Chondrocyte (in vitro differentiated cells): ENCODE measurements at places on chromosomes 16 and 17. TPM values are rescaled to one million over a fixed set of nuclear protein-coding genes. Genes with fewer than 3 reads are reported as not detected.

DNA sequence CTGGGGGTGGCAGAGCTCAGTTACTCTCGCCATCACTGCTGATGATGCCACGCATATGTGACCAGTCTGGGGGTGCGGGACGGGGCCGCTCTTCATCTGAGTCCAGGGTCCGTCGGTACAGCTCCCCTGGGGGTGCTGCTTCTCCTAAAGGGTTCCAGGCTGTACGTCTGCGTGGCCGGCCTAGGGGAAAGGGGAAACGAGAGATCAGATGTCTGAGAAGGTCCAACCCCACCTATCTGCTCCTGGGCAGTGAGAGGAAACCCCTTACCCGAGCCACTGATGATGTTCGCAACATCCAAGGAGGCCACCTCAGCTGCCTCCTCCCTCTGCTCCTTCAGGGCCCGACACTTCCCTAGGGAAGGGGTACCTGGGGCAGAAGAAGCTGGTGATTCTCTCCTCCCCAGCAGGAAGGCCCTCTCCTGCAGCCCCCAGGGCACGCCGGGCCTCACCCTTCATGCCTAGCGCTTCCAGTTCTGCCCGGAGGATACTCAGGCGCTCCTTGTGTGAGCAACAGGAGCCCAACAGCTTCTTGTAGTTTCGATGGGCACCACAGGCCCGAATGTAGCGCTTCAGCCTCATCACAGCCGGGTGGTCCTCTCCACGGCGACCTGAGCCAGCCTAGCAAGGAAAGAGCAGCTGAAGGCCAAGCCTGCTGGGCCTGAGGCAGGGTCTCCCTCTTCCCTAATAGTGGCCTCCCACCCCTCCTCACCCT, 2.1 kb downstream of the HIRIP3 start:
- H3K27me3 ChIP-seq = no peaks in the 10 kb centered on the region
- H3K36me3 ChIP-seq = peaks cover 17% of the 10 kb centered on the region
- H3K27ac ChIP-seq = no peak overlapping the region
- H3K4me1 ChIP-seq = peaks cover 24% of the 10 kb centered on the region
- no peak for DNase-seq

DNA sequence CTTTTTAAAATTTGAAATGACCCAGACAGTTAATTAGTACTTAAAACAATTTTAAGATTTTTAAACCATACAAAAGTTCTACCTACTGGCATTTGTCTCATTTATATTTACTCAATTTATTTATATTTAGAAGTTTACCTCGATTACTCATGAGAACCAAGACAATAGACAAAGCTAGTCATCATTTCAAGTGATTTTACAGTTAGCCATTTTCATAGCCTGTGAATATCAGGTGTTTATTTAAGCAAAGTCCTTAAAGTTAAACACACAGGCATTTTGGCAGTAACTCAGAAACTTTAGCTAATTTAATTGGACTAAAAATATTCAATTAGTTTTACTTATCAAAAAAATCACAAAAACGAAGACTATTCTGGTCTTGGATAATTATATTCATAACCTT, 101.6 kb upstream of the KIF2B start:
- no peak overlapping the region for H3K4me3 ChIP-seq
- no peaks in the 10 kb centered on the region for H3K27me3 ChIP-seq
- no peak overlapping the region for H3K27ac ChIP-seq
- no peak for DNase-seq

- no peak overlapping the region for H3K4me3 ChIP-seq
- peaks cover 7% of the 10 kb centered on the region for H3K4me1 ChIP-seq
- H3K27ac ChIP-seq = no peak overlapping the region
- peaks cover 3% of the 10 kb centered on the region for H3K36me3 ChIP-seq
- H3K27me3 ChIP-seq = peaks cover 29% of the 10 kb centered on the region
These were observed 13.2 kb downstream of the NGFR start for GRCh38 chr17:49508061-49508865.

DNA sequence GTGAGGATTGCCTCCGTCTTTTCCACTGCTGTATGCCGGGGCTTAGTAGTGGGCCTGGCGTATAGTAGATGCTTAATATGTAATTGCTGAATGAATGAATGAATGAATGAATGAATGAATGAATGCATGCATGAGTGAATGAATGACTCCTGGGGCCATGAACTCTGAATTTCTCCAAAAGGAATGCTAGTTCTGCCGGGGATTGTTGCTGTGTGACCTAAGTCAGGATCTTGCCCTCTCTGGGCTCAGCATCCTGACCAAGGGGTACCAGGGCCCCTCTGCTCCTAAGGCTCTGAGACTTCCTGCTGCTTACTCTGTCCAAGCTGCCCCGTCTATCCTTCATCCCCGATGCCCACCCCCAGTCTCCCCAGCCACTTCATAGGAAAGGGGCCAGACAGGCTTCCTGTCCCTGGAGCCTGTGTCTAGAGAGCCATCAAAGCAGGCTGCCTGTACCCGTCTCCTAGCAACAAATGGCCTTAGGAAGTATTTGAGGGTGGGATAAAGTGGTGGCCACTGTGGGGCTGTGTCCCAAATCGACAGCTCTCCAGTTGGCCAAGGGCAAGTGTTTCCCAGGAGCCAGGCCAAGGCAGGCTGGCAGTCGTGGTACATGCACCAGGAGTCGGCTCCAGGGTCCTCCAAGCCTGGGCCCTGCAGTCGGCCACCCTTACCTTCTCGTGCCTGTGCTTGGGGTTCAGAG, 11.6 kb upstream of the MPRIP start:
- H3K4me3 ChIP-seq = no peak overlapping the region
- peaks cover 83% of the 10 kb centered on the region for H3K4me1 ChIP-seq
- H3K36me3 ChIP-seq = no peaks in the 10 kb centered on the region
- no peak overlapping the region for H3K27ac ChIP-seq

DNA sequence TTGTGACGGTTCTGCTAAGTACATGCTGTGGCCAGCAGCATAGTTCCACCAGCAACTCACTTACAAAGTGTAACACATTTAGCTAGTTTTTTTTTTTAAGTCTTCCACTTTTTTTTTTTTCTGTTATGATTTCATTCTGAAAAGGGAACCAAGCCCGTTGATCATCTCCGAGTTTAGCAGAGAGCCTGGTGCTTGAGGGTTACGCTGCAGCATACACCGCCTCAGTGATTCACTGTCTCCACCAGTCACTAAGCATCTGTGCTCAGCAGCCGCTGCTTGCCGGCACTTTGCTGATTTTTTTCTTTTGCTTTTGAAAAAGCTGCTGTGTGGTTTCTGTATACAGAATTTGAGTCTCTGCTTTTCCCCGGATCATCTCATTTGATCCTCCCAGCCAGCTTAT, 194.5 kb upstream of the CDH13 start:
- no peak overlapping the region for H3K4me3 ChIP-seq
- H3K27me3 ChIP-seq = peaks cover 34% of the 10 kb centered on the region
- H3K36me3 ChIP-seq = no peaks in the 10 kb centered on the region
- no peak overlapping the region for H3K27ac ChIP-seq
- H3K4me1 ChIP-seq = no peaks in the 10 kb centered on the region
- no peak for DNase-seq

DNA sequence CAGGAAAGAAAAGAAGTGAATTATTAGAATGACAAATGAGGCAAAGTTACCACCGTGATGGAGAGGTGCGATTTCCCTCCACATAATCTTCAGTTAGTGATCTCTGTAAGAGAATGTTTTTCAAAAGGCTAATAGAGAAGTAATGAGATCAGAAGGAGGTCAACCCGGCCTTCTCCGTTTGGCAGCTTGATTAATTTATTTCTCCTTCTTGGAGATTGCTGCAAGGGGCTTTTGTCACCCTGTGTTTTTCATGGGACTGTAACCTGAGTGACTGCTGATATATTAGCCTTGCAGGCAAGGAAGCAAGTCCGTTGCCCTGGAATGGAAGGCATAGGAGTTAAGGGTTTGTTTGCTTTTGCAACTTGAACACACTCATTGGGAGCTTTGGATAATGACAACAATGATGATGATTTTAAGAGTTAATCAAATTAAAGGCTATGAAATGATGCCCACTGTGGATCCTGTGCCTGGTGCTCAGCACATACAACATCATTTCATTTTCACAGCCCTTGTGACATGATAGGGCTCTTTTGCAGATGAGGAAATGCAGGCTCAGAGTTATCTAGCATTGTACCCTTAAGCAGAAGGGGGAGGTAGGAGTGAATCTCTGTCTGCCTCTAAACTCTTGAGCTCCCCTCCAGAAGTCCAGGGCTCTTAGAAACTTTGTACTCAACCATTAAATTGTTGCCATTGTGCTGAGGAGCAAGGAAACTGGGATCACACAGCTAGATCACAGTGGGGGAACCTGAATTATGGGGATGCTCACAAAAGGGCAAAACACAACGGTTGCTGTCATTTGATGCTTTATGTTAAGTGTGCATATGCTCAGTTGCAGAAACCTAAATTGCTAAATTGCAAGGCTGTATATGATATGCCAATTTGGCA, 226.3 kb downstream of the WWOX start:
- no peaks in the 10 kb centered on the region for H3K27me3 ChIP-seq
- H3K4me3 ChIP-seq = no peak overlapping the region
- peaks cover 7% of the 10 kb centered on the region for H3K4me1 ChIP-seq
- no peak overlapping the region for H3K27ac ChIP-seq
- DNase-seq = no peak

DNA sequence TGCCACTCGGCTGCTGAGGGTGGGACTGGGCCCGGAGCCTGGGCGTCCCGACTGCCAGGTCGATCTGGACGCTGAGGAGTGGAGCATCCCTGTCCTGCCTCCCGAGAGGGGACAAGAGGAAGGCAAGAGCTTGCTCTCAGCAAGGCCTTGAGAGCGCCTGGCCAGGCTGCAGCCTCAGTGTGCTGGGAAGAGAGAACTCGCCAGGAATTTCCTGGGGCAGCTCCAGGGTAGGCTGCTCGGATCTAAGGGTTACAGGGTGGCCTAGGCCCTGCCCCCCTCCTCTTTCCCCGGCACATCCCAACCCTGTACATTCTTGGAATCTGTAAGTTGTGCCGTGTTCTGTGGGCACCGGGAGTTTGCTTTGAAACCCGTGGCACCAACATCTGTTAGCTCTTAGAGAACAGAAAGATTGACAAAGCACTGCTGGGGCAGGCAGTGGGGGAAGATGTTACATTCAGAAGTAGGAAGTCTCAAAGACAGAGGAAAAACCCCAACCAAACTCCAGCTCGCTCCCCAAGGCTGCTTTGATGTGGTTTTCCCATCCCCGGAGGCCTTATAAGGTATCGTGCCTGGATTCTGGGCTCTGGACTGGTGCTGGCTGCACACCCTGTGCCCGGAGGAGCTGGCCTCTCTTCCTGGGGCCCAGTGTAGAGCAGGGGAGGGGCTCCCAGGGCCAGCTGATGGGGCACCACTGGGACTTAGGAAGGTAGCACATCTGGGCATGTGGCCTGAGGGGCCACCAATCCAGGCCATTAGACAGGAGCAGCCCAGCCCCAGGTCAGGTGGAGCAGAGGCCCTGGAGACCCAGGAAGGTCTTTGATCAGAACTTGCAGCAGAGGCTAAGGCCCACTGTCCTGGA, 55.2 kb downstream of the NKD1 start:
- DNase-seq = no peak
- peak overlapping the region; percentile 87 for H3K27ac ChIP-seq
- no peaks in the 10 kb centered on the region for H3K27me3 ChIP-seq

DNA sequence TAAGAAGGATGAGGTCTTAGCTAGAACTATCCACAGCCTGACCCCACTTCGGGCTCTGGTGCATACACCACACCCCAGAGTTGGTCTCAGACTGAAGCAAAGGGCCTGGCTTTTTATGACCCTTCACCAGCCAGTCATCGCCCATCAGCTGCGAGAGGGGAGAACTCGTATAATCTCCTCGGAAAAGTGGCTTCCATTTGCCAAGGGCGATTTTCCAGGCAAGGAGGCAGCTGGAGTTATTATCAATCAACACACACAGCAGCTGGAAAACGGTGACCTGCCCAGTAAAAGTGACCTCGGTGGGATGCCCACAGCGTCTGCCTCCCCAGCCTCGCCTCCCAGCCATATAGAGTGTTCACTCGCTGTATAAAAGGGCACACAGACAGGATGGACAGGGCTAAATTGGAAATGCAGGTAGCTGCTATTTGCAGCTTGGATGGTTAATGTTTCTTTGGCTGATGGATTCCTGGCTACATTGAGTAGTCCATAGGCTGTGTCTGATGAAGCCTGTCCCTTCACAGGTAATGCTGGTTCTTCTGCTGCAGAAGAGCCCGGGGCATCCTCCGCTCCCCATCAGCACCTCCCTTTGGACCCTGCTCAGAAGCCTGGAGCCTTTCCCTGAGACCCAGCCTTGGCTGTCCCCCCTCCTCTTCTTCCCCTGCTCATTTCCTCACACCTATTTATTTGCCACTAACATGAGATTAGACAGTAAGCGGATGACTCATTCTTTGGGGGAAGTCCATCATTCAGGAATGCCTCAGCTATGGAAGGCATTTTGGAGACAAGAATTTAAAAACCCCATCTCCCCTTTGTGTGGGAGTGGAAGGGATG, 45.7 kb downstream of the TMEM186 start:
- peak; percentile 35 for DNase-seq
- peak overlapping the region; percentile 61 for H3K27ac ChIP-seq

GRCh38 chr17:69142175-69142802, 594 bp upstream of the ABCA6 start:
- no peak for DNase-seq
- no peak overlapping the region for H3K27ac ChIP-seq
- H3K4me1 ChIP-seq = peaks cover 13% of the 10 kb centered on the region
- no peaks in the 10 kb centered on the region for H3K27me3 ChIP-seq

GRCh38 chr17:21239680-21240368, 13.4 kb downstream of the NATD1 start:
- H3K4me1 ChIP-seq = no peaks in the 10 kb centered on the region
- no peaks in the 10 kb centered on the region for H3K36me3 ChIP-seq
- H3K27ac ChIP-seq = no peak overlapping the region
- DNase-seq = no peak
- no peaks in the 10 kb centered on the region for H3K27me3 ChIP-seq

DNA sequence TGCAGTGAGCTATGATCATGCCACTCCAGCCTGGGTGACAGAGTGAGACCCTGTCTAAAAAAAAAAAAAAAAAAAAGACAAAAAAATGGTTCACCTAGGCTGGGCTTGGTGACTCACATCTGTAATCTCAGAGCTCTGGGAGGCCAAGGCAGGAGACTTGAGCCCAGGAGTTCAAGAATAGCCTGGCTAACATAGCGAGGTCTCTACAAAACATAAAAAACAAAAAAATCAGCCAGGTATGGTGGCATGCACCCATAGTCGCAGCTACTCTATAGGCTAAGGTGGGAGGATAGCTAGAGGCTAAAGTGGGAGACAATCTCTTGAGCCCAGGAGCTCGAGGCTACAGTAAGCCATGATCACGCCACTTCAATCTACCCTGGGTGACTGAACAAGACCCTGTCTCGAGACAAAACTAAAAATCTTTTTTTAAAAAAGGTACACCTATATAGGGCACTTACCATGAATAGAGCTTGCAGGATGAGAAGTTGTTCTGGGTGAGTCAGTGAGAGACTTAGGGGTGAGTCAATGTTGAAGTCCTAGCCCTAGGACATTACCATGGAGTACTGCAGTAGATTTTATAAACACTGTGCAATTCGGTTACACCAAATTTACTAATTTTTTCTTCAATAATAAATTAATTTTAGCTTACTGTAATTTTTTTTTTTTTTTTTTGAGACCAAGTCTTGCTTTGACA, 19.0 kb downstream of the USP32 start:
- no peaks in the 10 kb centered on the region for H3K27me3 ChIP-seq
- no peak overlapping the region for H3K4me3 ChIP-seq
- peaks cover 8% of the 10 kb centered on the region for H3K4me1 ChIP-seq
- H3K27ac ChIP-seq = peak overlapping the region; percentile 27
- no peak for DNase-seq
- peaks cover 2% of the 10 kb centered on the region for H3K36me3 ChIP-seq

GRCh38 chr16:47492428-47493377, 31.6 kb downstream of the PHKB start:
- no peak for DNase-seq

PITPNM3 gene
- 5.3 to 5.7 TPM (median 5.5 TPM) in 3 replicates for total RNA-seq

CA7 gene
- total RNA-seq = not detected in 3 replicates

NKIRAS2 gene
- total RNA-seq = 54.7 to 57.0 TPM (median 56.9 TPM) in 3 replicates

FOXJ1 gene
- 0.12 TPM in 1 of 3 replicates, not detected in the others for total RNA-seq

KRT20 gene
- not detected in 3 replicates for total RNA-seq

PLEKHG4 gene
- 17.5 to 22.4 TPM (median 18.9 TPM) in 3 replicates for total RNA-seq

DPEP3 gene
- not detected in 3 replicates for total RNA-seq

MYH8 gene
- not detected in 3 replicates for total RNA-seq

VMO1 gene
- total RNA-seq = 0.82 to 2.4 TPM (median 1.2 TPM) in 3 replicates

CCL4 gene
- total RNA-seq = not detected in 3 replicates

GLIS2 gene
- 58.7 to 62.8 TPM (median 61.2 TPM) in 3 replicates for total RNA-seq
